GM06990 (cell line): ENCODE measurements at places on chromosomes 12 and 14.

- DNase-seq, result peak; percentile 70
Measured at GRCh38 chr14:20652996-20653975, 11.8 kb upstream of the OR6S1 start.

DNA sequence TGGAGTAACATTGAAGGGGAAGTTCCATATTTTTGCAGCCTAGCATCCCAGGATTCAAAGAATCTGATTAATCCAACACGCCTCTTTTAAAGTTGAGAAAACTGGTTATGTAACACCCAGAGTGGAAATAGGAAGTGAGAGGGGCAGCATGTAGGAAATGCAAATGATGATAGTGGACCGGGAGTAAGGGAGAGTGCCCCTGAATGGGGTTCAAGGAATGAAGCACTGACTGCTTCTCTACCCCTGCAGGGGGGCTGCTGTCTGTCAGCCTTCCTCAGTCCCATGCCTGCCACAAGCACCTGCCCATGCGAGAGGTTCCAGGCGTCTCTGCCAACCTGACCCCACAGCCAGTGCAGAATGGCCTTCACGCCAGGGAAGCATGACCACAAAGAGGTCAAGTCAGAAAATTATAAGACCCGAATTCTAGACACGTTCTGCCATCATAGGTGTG is 126.5 kb upstream of the CCND2 start:
- DNase-seq, result no peak

DNA sequence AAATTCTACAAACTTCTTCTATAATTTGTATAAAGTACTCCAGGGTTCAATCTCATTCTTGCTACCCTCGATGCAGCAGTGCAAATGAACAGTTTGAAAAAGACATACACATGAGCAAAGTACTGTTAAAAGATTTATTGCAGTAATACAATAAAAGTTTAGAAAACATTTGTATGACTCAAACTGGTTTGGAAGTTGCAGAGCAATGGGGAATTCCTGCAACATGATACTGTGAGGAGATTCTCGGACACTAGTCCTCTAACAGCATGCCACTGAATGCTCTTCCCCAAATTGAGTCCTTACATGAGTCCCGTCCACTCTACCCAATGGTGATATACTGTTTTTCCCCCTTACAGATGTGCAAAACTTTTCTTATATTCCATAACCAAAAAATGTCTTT is 45.4 kb downstream of the ATG14 start:
- DNase-seq, result no peak

- DNase-seq, result no peak
Measured at GRCh38 chr12:53502331-53502730, 1.2 kb downstream of the TARBP2 start.

DNA sequence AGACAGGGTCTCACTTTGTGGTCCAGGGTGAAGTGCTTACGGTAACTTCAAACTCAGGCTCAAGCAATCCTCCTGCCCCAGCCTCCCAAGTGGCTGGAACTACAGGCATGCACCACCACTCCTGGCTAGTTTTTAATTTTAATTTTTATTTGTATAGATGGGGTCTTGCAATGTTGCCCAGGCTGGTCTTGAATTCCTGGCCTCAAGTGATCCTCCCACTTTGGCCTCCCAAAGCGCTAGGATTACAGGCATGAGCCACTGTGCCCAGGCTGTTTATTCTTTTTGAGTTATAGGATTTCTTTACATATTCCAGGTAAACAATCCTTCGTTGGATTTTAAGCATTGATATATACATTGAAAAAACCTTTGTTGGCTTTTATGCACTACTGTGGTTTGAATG is 26.7 kb downstream of the SOCS2 start:
- DNase-seq, result no peak

GRCh38 chr14:23457587-23458445 is 11.7 kb upstream of the NGDN start:
- no peak for DNase-seq

GRCh38 chr12:46788072-46788887 is 37.5 kb downstream of the SLC38A4 start:
- DNase-seq, result no peak

GRCh38 chr12:29671742-29672141 is 112.0 kb downstream of the TMTC1 start:
- DNase-seq, result no peak

- no peak for DNase-seq
Measured at GRCh38 chr14:28608851-28609828, 157.4 kb upstream of the FOXG1 start.

- no peak for DNase-seq
Measured at GRCh38 chr12:115672086-115672485, 605.4 kb downstream of the MED13L start.

DNA sequence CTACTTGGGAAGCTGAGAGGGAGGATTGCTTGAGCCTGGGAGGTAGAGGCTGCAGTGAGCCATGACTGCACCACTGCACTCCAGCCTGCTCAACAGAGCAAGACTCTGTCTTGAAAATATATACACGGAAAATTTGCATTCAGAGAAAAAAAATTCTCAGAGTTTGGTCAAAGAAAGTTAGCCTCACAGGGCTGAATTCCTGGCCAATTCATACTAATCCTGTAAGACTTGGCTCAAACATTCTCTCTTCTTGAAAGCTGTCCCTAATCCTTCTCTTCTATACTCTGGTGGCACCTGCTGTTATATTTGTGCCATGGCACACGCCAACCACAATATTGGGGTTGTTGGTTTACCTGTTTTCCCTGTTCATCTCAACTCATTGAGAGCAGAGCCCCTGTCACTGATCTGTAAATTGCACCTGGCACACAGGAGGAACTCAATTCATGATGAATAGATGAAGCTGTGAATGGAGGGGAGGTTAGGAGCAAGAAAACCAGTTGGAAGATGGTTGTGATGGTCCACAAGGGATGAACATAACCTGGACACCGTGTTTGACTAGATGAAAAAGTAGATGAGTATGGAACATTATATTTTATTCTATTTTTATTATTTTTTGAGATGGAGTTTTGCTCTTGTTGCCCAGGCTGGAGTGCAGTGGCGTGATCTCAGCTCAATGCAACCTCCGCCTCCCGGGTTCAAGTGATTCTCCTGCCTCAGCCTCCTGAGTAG is 36.8 kb upstream of the SPTSSA start:
- DNase-seq, result no peak

DNA sequence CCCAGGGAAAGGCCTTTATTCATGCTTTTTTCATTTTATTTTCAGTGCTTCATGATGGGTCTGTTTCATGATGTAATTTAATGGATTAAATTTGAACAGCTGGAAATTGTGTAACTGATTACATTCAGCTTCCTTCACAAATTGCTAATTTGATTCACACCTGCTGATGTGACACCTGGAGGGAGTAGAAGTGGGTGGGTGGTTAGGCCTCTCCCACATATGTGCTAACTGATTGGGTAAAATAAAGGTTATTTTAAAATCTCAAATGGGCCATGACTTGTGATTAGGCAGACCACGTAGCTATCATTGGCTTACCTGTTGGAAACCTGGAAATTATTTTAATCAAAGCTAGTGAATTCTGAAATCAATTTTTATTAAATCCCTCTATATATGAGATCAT is 142.1 kb downstream of the GXYLT1 start:
- DNase-seq, result no peak

DNA sequence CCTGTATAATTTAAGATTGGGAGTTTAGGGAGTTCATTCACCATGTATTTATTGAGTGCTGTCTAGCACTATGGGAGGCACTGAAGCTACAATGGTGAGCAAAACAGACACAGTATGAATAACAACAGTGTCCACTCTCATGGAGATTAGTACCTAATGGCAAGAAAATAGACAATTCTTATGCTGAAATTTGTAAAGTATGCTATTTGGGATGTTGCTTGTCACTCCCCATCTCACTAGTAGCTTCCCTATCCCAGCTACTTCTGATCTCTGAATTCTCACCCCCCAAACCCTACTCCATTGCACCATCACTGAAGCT is 4.0 kb downstream of the GDF11 start:
- no peak for DNase-seq

GRCh38 chr12:40011775-40012129 is 94.1 kb downstream of the SLC2A13 start:
- DNase-seq, result no peak

DNA sequence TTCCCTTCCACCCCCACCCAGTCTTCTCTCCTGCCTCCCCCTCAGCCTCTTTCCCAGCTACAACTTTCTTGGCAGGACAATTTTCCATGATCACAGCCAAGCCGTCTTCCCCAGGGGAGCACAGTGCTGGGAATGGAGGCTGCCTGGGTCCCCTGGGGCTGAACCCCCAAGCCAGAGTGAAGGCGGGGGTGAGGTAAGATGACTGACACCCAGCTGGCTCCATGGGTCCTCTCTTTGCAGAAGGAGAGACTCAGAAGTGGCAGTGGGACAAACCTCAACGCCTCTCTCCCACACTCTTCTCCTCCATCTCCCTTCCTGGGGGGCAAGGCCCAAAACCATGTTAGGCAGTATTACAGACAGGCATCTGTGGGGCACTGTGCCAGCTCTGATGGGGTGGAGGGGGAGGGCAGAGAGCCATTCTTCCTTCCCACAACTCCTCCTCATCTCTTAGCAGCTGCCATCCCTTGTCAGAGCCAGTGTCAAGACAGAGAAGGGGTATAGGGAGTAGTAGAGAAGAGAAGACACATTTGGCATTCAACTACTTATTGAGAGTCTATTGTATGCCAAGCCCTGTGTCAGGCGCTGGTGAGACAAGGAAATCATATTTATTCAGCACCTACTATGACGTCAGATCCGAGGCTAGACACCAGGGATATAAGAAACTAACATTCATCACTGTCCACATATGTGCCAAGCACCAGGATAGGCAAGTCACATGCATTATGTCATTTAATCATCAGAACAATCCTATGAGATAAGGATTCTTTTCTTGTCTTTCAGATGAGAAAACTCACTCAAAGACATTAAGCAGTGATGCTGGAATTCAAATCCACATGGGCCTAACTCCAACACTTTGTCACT is 3.6 kb downstream of the ITGA7 start:
- no peak for DNase-seq

DNA sequence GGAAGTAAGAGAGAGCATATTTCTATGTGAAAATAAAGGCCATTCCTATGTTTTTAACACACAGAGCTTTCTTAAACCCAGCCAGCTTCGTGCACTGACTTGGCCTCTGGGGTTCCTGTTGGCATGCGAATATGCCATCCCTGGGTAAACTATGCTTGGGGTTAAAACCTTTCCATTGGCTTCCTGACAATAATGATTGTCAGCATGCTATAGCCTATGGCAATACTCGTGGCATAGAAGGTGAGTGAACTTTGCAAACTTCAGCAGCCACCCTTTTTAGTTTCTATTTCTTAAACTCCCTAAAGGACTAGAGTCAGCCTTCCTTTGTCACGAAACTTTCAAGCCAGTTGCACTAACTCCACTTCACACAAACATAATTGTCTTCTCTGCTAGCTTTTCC is 148.4 kb upstream of the RGS6 start:
- DNase-seq, result no peak

- DNase-seq, result no peak
Measured at GRCh38 chr12:106720696-106721095, 53.8 kb upstream of the RIC8B start.

- no peak for DNase-seq
Measured at GRCh38 chr14:74891870-74892269, 10.2 kb downstream of the DLST start.

DNA sequence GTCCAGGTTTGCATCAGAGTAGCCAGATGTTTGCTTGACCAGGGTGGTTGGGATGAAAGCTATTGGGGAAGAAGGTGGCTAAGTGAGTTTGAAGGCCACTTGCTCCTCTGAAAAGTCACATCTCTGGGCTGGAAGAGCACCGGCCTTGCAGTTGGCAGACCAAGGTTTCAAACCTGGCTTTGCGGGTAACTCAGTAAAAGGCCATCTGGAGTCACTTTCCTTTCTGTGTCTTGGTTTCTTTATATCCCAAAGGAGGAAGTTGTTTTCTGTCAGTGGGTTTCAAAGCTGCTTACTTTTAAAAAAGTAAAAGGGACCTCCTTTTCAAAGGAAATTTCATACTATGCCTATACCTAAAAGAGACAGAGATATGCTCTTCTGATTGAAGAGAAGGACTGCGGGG is 26.2 kb upstream of the CMA1 start:
- no peak for DNase-seq

DNA sequence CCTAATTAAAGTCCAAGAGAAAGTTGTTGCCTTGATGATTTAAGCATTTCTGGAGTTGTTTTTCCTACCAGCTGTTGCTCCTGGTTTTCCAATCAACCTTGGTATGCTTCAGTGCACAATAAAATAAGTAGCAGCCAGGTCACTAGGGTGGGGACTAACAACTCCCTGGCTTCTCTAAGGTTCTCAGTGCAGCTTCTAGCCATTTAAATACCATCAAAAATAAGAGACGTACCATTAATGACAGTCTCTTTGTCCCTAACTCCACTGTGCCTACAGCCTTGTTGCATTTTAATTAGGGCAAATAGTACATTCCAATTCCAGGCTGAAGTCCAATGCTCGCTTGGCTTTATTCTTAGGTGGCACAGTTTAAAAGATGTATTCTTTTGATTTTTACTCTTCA is 11.8 kb downstream of the STON2 start:
- DNase-seq, result no peak

GRCh38 chr14:89956661-89957009 is 908 bp downstream of the TDP1 start:
- DNase-seq, result no peak

GRCh38 chr12:72366255-72366654 is 94.1 kb downstream of the TRHDE start:
- no peak for DNase-seq

DNA sequence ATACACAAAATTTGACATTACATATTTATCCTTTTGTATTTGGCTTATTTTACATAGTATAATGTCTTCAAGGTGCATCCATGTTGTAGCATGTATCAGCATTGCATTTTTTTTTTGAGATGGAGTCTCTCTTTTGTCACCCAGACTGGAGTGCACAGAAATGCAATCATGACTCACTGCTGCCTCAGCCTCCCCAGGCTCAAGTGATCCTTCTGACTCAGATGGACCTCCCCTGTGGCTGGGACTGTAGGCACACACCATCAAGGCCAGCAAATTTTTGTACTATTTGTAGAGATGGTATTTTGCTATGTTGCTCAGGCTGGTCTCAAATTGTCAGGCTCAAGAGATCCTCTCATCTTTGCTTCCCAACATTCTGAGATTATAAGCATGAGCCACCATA is 214.4 kb upstream of the ALG10B start:
- DNase-seq, result no peak

- DNase-seq, result no peak
Measured at GRCh38 chr14:55389330-55389729, 22.3 kb downstream of the ATG14 start.

DNA sequence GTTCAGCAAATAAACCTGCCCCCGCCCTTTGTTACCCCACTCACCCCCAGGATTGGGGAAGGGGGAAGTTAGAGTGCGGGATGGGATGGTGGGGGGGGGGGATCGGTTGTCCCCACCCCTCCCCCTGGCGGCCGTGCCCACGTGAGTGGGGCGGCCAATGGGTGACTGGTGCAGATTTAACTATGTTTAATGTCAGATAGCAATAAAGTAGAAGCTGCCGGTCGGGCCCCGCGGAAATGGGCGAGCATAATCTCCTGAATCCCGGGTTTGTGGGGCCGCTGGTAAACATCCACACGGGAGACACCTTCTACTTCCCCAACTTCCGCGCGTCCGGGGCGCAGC is at the start of gene HOXC12:
HOXC12 (plus strand) TSS at position 210 of the 342 bp plus-strand sequence; CDS start at position 237, 27 bp downstream.
- no peak for DNase-seq
